Cardiac atrium fibroblast (primary cell): ENCODE measurements at places on chromosomes 7 and 10. TPM values are rescaled to one million over a fixed set of nuclear protein-coding genes. Genes with fewer than 3 reads are reported as not detected.

Gene ZNF365
- total RNA-seq, result 0.16 and 0.36 TPM in 2 replicates

Gene SPDYE9
- total RNA-seq, result not detected in 2 replicates

Gene ANKRD30A
- not detected in 2 replicates for total RNA-seq

Gene GNAI1
- total RNA-seq, result 37.2 and 42.3 TPM in 2 replicates

Gene CCDC146
- 1.9 and 4.2 TPM in 2 replicates for total RNA-seq

Gene BTBD16
- not detected in 2 replicates for total RNA-seq

Gene METTL2B
- total RNA-seq, result 18.2 and 20.9 TPM in 2 replicates

Gene LFNG
- 4.5 and 6.8 TPM in 2 replicates for total RNA-seq

Gene SYCE1
- total RNA-seq, result not detected in 2 replicates

Gene MSS51
- total RNA-seq, result 0.65 and 1.3 TPM in 2 replicates

Gene PDGFA
- total RNA-seq, result 13.3 and 16.2 TPM in 2 replicates

Gene JAKMIP3
- under 0.01 and 0.16 TPM in 2 replicates for total RNA-seq

Gene PNLIPRP2
- not detected in 2 replicates for total RNA-seq

Gene FIS1
- total RNA-seq, result 214 and 222 TPM in 2 replicates

Gene SPRN
- 1.3 and 2.9 TPM in 2 replicates for total RNA-seq

Gene EPHA1
- total RNA-seq, result not detected in 2 replicates

Gene UTF1
- not detected in 2 replicates for total RNA-seq

Gene TAC1
- 5.2 TPM in 1 of 2 replicates, not detected in the other for total RNA-seq

Gene MMD2
- not detected in 2 replicates for total RNA-seq

Gene FXYD4
- total RNA-seq, result not detected in 2 replicates

Gene TMEM178B
- under 0.01 TPM in 1 of 2 replicates, not detected in the other for total RNA-seq

Gene ERVW-1
- total RNA-seq, result not detected in 2 replicates
